Activated T-cell treated with anti-CD3 and anti-CD28 coated beads, Interleukin-2, amount 50 U/mL, for 24 hours (primary cell): ENCODE measurements at places on chromosomes 5 and 9.

- H3K4me3 ChIP-seq: no peak overlapping the region
- peaks cover 68% of the 10 kb centered on the region for H3K36me3 ChIP-seq
- H3K4me1 ChIP-seq: peaks cover 65% of the 10 kb centered on the region
Measured at GRCh38 chr9:93079371-93079770, 16.6 kb upstream of the CARD19 start.

- peak overlapping the region; percentile 96 for H3K27ac ChIP-seq
- no peaks in the 10 kb centered on the region for H3K36me3 ChIP-seq
- H3K27me3 ChIP-seq: peaks cover 32% of the 10 kb centered on the region
- peak; percentile 52 for DNase-seq
Measured at GRCh38 chr5:159456722-159457465, 126.6 kb upstream of the IL12B start.

GRCh38 chr5:148626986-148627385 is 27.3 kb downstream of the HTR4 start:
- no peak overlapping the region for H3K27ac ChIP-seq
- no peaks in the 10 kb centered on the region for H3K36me3 ChIP-seq
- H3K4me3 ChIP-seq: no peak overlapping the region

DNA sequence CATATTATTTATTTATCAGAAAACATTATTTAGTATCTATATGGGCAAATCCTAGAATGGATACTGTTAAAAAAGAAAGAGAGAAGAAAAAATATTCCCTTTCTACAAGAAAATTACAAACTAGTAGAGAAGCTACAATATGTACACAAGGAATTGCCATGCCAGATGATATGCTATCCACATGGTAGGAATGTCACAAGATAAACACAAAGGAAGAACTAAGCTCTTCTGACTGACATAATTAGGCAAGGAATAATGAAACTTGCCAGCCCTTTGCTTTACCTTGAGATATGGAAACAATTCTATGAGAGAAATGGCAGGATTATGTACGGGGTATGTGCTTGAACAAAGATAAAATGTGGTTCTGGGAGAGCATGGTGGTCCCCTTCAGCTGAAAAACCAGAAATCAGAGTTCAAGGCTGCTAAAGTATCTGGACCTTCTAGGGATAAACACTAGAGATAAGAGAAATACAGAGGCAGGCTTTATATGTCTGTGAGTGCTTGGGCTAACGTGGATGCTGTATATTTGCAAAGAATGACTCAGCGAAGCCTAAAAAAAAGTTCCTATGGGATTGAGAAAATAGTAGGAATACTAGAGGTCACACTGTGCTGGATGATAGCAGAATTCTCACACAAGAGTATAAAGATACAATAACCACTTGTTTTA is 451.6 kb downstream of the TLE1 start:
- DNase-seq: no peak
- H3K36me3 ChIP-seq: no peaks in the 10 kb centered on the region
- H3K4me1 ChIP-seq: no peaks in the 10 kb centered on the region

DNA sequence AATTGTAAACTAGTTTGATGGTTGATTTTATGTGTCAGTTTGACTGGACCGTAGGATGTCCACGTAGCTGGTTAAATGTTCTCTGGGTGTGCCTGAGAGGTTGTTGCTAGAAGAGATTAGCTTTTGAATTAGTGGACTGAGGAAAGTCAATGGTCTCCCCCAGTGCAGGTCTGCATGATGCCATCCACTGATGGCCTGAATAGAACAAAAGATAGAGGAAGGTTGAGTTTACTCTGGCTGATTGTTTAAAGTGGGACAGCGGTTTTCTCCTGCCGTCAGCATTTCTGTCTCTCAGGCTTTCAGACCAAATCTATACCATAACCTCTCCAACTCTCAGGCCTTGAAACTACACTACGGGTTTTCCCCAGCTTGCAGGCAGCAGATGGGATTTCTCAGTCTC is 899.2 kb upstream of the WWC1 start:
- H3K27me3 ChIP-seq: no peaks in the 10 kb centered on the region
- no peak overlapping the region for H3K4me3 ChIP-seq
- DNase-seq: no peak
- no peaks in the 10 kb centered on the region for H3K4me1 ChIP-seq

GRCh38 chr5:66639037-66639436 is 42.8 kb downstream of the MAST4 start:
- H3K27me3 ChIP-seq: peaks cover 17% of the 10 kb centered on the region
- no peak for DNase-seq

DNA sequence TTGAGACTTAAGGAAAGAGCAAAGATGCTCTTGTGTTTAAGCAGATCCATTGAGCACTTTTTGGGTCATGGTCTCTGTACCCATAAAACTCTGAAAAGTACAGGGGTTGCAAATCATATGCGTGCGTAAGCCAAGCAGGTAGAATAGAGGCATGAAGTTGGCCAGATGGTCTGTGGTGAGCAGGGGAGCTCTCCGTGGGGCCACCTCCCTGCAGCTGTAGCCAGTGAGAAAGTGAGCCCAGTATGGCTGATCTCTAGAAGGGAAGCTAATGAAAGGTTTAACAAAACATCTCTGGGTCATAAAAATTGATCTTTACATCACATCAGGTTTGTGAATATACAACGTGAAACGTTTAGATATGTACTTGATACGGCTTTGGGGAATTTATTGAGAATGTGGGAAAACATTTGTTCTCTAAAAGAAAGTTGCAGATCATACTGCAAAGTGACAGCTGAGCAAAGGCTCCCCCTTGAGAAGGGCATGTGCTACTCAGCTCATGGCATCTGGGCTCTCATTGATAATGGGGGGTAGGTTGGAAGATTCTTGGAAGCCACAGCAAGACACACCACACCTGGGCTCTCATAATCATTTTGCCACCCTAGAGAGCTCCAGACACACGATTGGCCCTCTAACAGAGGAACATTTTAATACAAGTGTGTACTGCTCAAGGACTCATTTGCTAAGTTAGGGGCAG is 30.6 kb downstream of the SH3GL2 start:
- H3K4me3 ChIP-seq: no peak overlapping the region
- DNase-seq: no peak
- H3K27ac ChIP-seq: no peak overlapping the region

DNA sequence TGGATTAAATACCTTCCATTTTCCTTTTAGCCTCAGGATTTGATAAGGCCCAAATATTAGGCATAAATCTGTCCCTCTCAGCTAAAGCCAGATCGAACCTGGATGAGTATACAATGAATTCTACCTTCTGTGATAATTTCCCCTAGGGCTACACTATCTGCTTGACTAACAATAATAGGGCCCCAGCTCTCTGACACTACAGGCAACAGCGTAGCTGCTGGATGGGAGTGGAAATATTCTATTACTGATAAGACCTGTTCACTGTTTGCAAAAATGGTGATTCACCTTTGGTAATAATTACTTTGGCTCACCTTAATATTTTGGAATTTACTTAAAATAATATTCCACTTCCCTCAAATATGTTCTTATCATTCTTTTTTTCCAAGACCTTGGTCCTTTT is 644.2 kb upstream of the SEMA6A start:
- H3K27ac ChIP-seq: no peak overlapping the region
- H3K36me3 ChIP-seq: no peaks in the 10 kb centered on the region
- H3K4me1 ChIP-seq: no peaks in the 10 kb centered on the region
- H3K27me3 ChIP-seq: no peaks in the 10 kb centered on the region

DNA sequence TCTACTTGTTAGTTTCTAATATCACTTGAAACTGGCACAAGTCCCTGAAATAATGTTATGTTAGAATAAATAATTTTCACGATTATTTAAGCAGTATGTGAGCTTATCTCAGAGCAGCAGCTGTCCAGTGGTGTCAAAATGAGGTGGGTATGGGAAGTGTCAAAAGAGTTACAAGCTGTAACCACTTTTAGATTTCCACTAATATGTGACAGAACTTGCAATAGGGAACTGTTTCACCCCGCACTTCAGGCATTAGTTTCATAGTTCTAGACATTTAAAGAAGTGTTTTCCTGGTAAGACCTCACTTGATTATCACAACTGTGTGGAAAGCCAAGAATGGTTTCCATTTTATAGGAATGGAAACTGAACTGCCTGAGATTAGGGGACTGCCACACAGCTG is 2.9 kb upstream of the ISCA1 start:
- no peaks in the 10 kb centered on the region for H3K27me3 ChIP-seq
- H3K4me1 ChIP-seq: peaks cover 37% of the 10 kb centered on the region
- H3K36me3 ChIP-seq: peaks cover 48% of the 10 kb centered on the region
- DNase-seq: no peak
- no peak overlapping the region for H3K4me3 ChIP-seq

DNA sequence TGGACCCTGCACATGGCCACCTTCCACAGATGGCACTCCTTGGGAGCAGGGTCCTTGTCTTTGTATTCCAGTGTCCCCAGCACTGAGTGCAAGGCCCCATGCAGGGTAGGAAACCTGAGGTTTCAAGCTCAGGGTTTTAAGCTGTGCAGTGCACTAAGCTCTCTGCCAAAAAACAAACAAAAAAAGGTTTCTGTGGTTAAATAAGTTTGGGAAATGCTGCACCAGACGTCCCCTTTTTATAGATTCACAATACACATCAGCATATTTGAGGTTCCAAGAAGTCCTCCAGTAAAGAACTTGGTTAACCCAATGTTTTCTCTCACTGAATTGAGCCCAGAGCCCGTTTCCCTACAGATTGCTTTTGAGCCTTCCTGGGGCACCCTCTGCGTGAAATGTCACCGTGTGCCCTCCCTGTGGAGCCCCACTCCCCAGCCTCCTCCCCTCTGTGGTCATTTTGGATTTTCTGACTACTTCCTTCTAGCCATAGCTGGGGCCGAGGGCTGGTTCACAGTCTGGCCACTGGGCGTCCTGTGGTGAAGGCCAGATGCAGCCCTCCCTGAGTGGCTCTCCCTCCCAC is 17.1 kb downstream of the DELE1 start:
- peaks cover 9% of the 10 kb centered on the region for H3K4me1 ChIP-seq
- peaks cover 51% of the 10 kb centered on the region for H3K36me3 ChIP-seq
- H3K27me3 ChIP-seq: no peaks in the 10 kb centered on the region
- no peak overlapping the region for H3K4me3 ChIP-seq

- DNase-seq: no peak
- H3K27me3 ChIP-seq: no peaks in the 10 kb centered on the region
- no peak overlapping the region for H3K27ac ChIP-seq
- H3K4me1 ChIP-seq: no peaks in the 10 kb centered on the region
- no peak overlapping the region for H3K4me3 ChIP-seq
Measured at GRCh38 chr9:77872863-77873262, 158.7 kb downstream of the GNAQ start.

GRCh38 chr5:178602752-178603151 is 12.6 kb upstream of the COL23A1 start:
- H3K4me1 ChIP-seq: no peaks in the 10 kb centered on the region
- no peaks in the 10 kb centered on the region for H3K27me3 ChIP-seq
- no peak overlapping the region for H3K27ac ChIP-seq
- peaks cover 93% of the 10 kb centered on the region for H3K36me3 ChIP-seq
- no peak for DNase-seq

- no peak overlapping the region for H3K27ac ChIP-seq
- H3K36me3 ChIP-seq: no peaks in the 10 kb centered on the region
- H3K27me3 ChIP-seq: peaks cover 13% of the 10 kb centered on the region
- no peak overlapping the region for H3K4me3 ChIP-seq
- no peak for DNase-seq
Measured at GRCh38 chr5:96117771-96118651, 156.4 kb upstream of the ELL2 start.

DNA sequence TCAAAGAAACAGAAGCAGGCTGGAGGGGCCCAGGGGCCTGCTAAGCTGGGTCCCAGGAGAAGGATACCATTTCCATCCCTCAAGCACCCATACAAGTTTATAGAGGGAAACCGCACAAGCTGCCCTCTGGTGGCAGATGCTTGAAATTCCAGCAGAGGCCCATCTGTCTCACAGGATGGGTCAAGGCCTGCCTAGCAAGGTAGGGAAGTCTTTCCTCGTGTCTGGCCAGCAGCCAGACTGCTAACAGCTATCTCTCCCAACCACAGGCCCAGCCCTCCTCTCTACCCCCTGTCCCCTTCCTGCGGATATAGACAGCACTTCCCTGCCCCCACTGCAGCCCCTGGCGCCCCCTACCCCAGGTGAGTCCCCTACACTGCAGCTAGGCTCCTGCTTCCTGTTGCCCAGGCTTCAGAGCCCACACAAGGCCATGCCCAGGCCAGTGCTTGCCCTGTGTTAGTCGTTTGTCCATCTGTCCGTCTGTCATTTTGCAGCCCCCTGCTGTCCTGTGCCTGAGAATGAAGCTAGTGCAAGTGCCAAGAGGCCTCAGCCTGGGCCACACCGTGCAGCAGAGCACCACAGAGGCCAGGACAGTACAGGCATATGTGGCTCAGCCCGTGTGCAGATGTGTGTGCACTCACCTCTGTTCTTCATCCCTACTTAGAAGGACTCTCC is 26.2 kb downstream of the TCF7 start:
- H3K27me3 ChIP-seq: no peaks in the 10 kb centered on the region
- H3K27ac ChIP-seq: peak overlapping the region; percentile 85
- peak; percentile 77 for DNase-seq
- peaks cover 78% of the 10 kb centered on the region for H3K4me1 ChIP-seq

GRCh38 chr9:125296843-125297372 is 35.3 kb downstream of the GAPVD1 start:
- no peak for DNase-seq
- no peaks in the 10 kb centered on the region for H3K27me3 ChIP-seq
- H3K27ac ChIP-seq: peak overlapping the region; percentile 1
- no peak overlapping the region for H3K4me3 ChIP-seq
- H3K36me3 ChIP-seq: peaks cover 41% of the 10 kb centered on the region
- H3K4me1 ChIP-seq: peaks cover 11% of the 10 kb centered on the region

DNA sequence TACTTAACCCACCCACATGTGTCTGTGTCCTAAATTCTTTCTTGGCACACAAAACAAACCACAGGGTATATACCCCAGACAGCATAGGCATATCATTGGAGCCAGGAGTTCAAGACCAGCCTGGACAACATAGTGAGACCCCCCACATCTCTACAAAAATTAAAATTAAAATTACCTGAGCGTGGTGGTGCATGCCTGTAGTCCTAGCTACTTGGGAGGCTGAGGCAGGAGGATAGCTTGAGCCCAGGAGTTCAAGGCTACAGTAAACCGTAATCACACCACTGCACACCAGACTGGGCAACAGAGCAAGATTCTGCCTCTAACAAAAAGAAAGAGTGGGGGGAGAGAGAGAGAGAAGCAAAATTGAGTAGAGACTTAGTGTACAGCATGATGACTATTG is 4.6 kb upstream of the AGTPBP1 start:
- no peak for DNase-seq
- no peak overlapping the region for H3K4me3 ChIP-seq
- peaks cover 18% of the 10 kb centered on the region for H3K4me1 ChIP-seq
- peaks cover 15% of the 10 kb centered on the region for H3K27me3 ChIP-seq
- H3K36me3 ChIP-seq: peaks cover 3% of the 10 kb centered on the region

- peak; percentile 56 for DNase-seq
- H3K4me1 ChIP-seq: peaks cover 31% of the 10 kb centered on the region
- H3K36me3 ChIP-seq: no peaks in the 10 kb centered on the region
- peak overlapping the region; percentile 23 for H3K27ac ChIP-seq
- H3K27me3 ChIP-seq: peaks cover 3% of the 10 kb centered on the region
Measured at GRCh38 chr9:133619791-133620190, 10.6 kb upstream of the FAM163B start.

DNA sequence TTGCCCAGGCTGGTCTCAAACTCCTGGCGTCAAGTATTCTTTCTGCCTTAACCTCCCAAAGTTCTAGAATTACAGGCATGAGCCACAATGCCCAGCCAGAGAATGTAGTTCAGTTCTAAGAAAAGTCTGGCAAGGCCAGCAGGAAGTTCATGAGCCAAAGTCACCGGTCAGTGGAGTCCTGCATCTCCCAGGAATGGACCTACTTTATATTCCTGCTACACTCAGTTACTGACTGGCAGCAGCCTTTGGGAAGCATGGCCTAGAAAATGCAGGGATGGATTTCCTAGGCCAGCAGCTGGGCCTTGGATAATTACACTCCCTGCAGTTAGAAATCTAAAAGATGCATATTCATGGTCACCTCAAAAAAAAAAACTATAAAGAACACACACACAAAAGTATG is 135.7 kb downstream of the CAAP1 start:
- H3K27ac ChIP-seq: no peak overlapping the region
- DNase-seq: no peak
- H3K36me3 ChIP-seq: no peaks in the 10 kb centered on the region
- no peaks in the 10 kb centered on the region for H3K27me3 ChIP-seq
- no peaks in the 10 kb centered on the region for H3K4me1 ChIP-seq
